ENCODE measurements at places on chromosomes 6 and 20. TPM values are rescaled to one million over a fixed set of nuclear protein-coding genes. Genes with fewer than 3 reads are reported as not detected.

The ATP6V1G2 gene
- total RNA-seq: 3.3 TPM

The OGFR gene
- 38.5 TPM for total RNA-seq

The CDH4 gene
- total RNA-seq: 7.8 TPM

The DLK2 gene
- 1.6 TPM for total RNA-seq

The OOEP gene
- not detected for total RNA-seq

The GLP1R gene
- 0.89 TPM for total RNA-seq
